COR-L47 (cell line): ENCODE measurements at places on chromosomes 3 and 15.

DNA sequence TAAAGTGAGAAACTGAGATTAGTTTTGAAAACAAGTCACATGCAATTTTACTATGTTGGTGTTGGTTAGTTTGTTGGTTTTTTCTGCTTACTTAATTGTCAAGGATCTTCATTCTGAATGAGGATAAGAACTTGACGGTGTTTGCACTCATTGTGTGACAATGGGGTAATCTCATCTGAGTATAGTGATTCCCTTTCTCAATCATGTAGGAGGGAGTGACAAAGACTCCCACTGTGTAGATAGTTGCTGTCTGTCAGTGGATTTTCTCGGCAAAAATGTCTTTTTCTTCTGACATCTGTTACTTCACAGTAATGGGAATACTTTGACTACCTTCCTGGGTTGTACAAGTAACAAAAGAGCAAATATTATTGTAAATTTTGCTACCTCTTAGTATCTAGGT lies 23.5 kb downstream of the KCNH8 start:
- no peak for DNase-seq

DNA sequence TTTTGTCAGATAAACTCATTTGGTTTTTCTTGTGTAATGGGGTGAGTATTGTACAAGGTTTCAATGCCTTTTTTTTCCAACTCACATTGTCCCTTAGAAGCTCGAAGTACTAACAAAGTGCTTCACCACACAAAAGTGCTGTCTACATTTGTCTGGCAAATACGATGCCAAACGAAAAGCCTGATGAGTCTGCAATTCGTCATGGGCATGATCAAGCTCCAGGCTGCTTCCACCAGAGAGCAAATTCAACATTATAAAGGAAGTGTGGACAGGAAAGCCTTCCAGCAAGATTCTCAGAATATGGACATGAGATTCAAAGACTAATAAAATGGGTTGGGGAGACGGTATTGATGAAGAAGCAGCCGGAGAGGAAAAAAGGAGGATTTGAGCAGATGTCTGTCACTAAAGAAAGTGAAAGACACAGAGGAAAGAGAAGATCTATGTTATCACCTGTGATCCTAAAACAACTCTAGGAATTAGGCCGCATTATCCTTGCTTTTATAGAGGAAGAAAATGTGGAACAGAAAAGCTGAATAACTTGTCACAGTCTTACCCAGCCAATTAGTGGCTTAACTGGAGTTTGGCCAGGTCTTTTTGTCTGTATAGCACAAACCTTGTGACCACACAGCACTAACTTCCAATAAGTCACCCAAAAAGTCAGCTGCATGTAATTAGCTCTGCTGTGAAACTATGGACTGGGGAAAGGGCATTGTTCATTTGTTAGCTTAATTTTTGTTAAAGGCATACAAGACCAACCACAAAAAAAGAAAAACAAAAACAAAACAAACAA lies 494.8 kb downstream of the FHIT start:
- no peak for DNase-seq

DNA sequence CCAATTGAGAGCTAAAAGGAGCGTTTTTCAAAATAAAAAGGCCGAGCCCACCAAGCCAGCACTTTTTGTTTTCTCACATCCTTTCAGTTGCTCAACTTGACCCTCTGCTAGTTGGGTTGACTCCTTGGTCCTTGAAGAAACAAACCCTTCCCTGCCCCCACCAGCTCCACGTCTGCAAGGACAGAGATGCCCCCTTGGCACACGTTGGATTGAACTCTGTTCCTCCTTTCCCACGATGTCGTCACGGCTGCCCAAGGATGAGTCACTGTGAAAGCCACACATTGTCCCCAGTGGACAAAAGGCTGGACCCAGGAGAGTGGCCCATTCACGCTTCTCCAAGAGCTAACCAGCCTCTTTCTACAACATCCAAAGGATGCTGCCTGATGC lies 43.0 kb upstream of the SPATA12 start:
- no peak for DNase-seq

- no peak for DNase-seq
Measured at GRCh38 chr3:31405515-31405914, 127.2 kb upstream of the STT3B start.

GRCh38 chr3:173065543-173065981 lies 75.5 kb downstream of the SPATA16 start:
- DNase-seq: no peak

DNA sequence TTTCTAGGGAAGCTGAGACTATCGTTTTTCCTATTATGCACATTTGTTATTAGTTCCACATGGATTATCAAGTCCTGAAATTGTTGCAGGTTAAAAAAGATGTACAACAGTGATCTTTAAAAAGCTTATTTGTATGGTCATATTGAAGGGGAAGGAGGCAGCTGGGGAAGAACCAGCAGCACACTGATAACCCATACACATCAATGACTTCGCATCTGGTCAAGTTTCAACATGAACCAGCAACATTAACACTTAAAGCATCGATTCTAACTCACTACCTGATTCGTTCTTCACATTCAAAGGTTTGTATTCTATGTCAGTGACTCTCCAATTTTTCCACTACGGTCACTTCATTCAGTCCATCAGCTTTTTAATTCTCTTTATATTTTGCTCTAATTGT lies 56.4 kb downstream of the NCEH1 start:
- DNase-seq: no peak

GRCh38 chr3:159910991-159911663 lies 77.5 kb upstream of the IL12A start:
- DNase-seq: no peak

- DNase-seq: no peak
Measured at GRCh38 chr3:106255870-106256248, 387.0 kb upstream of the CBLB start.

DNA sequence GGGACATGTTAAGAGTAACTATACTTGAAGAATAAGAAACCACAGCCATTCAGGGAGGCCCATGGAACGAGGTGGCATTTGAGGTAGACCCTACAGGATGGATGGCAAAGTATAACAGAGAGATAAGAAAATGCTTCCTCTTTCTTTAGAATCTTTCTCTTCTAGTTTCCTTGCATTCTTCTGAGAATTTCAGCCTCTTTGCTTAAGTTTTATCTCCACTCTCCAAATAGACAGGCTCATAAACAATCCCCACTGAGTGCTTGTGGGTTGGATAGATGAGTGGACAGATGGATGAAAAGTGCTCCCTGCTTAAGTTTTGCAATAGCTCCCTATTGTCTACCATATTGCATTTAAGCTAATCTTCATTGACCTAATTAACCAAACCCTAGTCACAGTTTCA lies 103.7 kb downstream of the MEX3B start:
- DNase-seq: no peak

DNA sequence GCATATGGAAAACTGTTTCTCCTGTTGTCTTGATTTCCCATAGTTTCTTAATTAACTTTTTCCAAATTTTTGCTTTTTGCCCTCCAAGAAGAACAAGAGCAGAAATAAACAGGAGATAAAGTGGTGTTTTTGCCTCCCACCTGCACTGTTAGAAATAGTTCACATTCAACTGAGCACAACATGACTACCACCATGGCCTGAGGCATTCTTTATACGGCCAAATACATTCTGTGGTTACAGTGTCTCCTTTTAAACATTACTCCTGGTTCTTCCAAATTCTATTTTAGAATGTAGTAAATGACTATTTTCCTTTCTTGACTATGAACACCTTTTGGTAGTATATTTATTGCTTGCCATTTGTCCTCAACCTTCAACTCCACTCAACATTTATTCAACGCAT lies 98.5 kb downstream of the LARS2 start:
- no peak for DNase-seq

GRCh38 chr15:79970624-79971434 lies at the start of gene BCL2A1:
Gene BCL2A1 (minus strand): TSS chr15:79971196. CDS start chr15:79971119, 77 bp downstream.
- no peak for DNase-seq

DNA sequence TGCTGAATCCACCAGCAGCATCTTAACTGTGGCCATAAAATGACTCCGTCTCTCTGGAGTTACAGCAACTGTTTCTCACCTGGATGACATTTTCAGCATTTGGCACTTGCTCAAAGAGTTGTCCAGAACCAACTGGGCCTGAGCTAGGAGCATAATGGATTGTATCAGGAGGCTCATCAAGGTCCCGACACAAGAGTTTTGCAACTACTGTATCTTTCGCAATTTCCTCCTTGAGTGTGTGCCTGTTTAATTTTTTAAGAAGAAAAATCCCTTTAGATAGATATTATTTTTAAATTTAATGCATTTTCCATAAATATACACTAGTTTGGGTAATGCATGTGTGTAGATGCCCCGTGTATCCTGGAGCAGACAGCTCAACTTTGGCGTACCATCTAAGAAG lies 44.3 kb upstream of the C3orf49 start:
- no peak for DNase-seq

DNA sequence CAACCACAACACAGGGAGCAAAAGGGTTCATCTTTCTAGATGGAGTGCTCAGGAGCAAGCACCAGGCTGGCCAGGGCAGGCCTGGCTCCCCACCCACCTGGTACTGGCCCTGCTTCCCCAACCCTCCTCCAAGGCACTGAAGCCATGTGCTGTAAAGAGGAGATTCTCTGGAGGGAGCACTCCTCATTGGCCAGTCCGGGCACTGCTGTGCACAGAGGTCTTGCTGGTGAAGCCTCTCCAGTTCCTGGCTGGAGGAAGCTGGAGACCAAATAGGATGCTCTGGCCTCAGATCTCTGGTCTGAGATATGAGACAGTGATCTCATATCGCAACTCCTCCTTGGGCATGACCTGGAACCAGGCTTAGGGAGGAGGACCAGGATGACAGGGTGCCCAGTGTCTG lies 7.7 kb upstream of the SEMA3F start:
- DNase-seq: no peak

DNA sequence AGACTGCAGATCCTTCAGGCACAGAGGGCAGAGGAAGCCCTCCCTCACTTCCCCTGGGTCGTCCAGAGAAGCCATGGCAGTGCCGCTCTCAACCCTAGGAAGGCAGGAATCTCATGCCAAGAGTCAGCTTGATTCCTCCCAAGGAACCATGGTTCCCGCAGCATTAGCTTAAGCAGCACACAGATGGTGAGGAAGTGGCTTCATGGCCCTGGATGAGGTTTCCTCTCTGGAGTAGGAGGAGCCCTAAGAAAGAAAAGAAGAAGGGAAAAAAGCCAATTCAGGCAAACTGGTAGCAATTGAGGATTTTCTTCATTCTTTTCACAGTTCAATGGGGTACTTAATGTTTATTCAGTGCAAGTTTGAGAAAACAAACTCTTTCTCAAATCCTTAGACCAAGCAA lies 2.9 kb downstream of the RBSN start:
- no peak for DNase-seq

GRCh38 chr3:59335338-59335737 lies 285.5 kb upstream of the CFAP20DC start:
- no peak for DNase-seq

DNA sequence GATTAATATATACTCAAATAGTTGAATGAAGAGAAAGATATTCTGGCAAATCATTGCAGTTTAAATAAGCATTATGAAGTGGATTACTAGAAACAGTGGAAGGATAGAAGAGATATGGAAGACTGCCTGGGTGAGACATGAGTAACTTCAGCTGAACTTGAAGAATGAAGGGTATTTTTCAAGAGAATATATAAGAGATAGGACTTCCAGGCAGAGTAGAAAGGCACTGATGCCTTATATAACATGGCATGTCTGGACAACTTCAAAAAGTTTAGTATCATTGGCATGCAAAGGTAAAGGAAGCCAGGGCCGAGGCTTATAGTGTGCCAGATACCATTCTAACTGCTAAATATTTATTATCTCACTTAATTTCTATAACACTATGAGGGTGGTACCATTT lies 126.5 kb upstream of the SLC7A14 start:
- DNase-seq: no peak

- DNase-seq: no peak
Measured at GRCh38 chr3:81270603-81271379, 490.7 kb downstream of the GBE1 start.

DNA sequence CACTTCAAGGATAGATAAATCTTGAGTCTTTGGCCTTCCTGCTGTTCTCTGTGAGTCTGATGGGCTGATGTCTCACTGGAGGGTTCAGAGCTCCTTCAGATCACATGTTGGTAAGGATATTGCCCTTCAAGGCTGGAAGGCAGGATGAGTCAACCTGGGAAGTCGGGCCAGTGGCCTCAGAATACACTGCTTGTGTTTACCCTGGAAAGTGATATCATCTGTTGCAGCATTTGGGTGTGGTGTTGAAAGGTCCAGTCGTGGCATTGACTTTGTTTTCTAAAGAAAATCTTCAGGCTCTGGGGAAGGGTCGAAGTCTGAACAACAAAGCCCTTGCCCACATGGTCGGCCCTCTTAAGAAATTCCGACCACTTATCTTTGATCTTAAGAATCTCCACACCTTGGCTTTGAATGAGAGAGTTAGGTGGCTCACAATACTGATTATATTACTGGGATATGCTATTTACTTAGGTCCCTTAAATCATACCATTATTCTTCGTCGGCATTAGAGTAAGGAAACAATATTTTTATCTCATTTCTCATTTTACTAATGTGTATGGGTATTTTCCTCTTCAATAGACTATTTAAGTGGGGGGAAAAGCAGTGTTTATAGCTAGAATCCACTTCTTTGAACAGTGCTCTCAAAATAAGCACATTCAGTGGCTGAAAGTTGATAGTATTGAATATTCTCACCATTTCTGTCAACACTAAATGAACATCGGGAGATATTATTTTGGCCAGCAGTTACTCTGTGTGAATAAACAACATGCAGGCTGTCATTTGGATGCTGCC lies 303.9 kb upstream of the RASGRP1 start:
- no peak for DNase-seq

DNA sequence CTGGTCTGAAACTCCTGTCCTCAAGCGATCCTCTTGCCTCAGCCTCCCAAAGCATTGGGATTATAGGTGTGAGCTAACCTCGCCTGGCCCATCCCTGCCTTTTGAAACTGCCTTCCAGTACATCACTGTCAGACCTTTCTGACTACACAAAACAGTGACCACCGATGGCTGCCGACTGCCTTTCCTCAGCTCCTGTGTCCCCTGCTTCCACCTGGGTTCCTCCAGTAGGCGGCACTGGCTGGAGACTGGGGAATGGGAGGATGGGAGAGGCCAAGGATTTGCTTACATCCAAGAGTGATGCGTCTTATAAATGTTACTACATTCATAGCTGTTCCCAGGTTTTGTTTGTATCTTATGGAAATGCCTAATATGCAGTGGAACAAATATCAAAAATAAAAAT lies 242.8 kb downstream of the BBX start:
- DNase-seq: no peak

GRCh38 chr3:168968609-168969008 lies 694.9 kb downstream of the MECOM start:
- DNase-seq: no peak

DNA sequence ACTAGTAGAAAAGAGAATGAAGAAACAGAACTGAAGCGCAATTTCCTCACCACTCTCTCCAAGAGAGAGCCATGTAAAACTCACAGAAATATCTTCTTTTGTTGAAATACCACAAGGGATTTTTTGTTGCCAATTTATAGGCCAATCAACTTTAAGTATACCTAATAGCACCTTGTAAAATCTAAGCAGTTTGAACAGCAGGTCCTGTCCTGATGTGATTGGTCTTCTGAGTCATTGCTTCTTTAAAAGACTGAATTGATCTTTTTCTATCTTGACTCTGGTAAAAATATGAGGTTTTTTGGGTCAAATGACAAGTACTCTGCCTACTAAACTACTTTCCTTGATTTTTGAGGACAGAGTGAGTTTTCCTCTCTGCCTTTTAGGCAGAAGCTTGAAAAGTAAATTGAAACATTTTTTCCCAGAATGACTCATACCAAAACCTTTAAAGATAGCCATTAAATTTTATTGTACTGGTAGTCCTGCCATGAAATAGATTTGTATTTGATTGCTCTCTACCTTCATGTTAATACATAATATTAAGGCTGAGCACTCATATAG lies 343.9 kb upstream of the CBLB start:
- DNase-seq: no peak
